Common myeloid progenitor, CD34-positive (primary cell): ENCODE measurements at places on chromosomes 16 and 17.

DNA sequence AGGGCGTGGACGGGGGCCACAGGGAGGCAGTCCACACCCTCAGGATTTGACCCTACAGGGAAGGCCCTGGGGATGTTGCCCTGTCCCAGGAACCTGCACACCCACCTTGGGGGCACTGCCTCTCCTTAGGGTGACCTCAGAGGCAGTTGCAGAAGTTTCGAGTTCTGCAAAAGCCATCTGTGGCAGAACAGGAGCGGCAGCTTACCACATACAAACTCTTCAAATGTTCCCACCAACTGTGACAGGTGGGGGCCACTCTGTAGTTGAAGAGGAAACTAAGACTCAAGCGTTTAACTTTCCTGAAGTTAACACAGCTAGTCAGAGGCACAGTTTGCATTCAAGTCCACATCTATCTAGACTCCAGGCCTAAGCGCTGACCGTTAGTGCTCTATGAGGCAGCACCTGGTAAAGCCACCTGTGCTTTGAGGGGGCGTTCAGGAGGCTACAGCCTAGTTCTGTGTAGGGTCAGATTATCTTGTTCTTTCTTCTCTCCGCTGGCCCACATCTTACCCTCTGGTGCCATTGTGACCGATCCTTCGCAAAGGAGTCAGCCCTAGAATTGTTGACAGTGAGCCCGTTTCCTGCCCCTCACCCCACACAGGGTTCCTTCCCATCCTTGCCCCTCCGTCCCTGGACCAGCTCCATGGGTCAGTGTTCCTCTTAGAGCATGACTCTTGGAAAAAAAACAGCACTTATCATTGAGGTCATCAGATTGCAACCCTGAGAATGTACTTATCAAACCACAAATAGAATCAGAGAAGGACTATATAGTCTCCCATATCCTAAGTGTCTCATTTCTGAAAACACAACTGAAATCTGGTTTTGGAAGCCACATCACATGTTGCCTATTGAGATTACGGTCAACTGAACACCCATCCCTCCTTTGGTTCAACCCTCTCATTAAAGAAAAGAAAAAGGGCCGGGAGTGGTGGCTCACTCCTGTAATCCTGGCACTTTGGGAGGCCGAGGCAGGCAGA, 45.4 kb downstream of the CDH1 start:
- DNase-seq = peak; percentile 95

DNA sequence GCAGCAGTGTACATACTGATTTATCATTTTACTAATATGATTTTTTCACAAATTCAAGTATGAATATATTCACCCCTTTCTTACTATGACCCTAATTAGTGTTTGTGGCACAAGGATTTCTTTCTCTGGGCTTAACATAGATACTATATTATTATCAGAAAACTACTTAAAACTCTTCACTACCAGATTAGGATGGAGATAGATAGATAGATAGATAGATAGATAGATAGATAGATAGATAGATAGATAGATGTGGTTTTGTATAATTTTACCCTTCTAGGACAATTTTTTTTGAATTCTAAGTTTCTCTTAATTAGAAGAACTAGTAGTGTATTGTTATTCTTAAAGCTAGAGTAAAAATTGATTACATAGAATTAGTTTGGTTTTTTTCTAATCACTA, 49.6 kb downstream of the VMP1 start:
- DNase-seq = no peak

DNA sequence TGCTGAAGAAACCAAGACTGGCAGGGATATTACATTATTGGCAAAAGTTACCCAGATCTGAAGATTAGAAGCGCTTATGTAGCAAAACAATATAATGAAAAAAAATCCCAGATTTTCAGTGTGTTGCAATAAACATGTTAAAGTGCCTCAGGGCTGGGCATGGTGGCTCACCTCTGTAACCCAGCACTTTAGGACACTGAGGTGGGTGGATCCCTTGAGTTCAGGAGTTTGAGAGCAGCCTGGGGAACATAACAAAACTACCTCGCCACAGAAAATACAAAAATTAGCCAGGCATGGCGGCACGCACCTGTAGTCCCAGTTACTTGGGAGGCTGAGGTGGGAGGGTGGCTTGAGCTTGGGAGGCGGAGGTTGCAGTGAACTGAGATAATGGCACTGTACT, 6.8 kb downstream of the ZNF207 start:
- no peak for DNase-seq

DNA sequence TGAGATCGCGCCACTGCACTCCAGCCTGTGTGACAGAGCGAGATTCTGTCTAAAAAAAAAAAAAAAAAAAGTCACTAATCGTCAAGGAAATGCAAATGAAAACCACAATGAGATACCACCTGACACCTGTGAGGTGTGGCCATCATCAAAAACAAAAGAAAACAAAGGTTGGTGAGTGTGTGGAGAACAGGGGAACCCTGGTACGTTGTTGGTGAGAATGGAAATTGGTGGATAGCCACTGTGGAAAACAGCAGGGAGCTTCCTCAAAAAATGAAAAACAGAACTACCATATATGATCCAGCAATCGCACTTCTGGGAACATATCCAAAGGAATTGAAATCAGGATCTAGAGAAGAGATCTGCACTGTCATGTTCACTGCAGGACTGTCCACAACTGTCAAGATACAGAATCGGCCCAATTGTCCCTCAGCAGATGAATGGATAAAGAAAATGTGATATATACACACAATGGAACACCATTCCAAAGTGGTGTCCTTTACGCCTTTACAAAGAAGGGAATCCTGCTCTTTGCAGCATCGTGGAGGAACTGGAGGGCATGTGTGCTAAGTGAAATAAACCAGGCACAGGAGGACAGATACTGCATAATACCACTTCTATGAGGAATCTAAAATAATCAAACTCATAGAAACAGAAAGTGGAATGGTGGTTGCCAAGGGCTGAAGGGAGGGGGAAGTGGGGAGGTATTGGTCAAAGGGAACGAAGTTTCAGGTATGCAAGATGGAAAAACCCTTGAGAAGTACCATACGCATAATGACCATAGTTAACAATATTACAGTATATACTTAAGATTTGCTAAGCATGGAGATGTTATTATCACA, 63.5 kb upstream of the PLCG2 start:
- no peak for DNase-seq

DNA sequence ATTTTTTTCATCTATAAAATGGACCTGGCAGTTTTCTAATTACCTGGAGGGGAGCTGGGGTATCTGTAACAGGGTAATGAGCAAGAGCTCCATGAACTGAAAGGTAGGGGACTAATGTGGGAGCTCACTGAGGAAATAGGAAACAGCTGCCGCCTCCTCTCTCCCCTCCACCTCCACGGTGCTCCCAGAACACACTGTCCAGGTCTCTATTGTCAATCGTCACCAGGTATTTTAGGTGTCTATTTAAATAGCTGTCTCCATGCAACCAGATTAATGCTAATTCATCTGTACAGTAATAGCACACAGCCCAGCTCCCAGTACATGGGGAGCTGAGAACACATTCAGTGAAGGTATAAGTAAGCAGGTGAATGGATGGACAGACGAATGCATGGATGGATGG, 233.3 kb downstream of the GRIN2A start:
- no peak for DNase-seq

DNA sequence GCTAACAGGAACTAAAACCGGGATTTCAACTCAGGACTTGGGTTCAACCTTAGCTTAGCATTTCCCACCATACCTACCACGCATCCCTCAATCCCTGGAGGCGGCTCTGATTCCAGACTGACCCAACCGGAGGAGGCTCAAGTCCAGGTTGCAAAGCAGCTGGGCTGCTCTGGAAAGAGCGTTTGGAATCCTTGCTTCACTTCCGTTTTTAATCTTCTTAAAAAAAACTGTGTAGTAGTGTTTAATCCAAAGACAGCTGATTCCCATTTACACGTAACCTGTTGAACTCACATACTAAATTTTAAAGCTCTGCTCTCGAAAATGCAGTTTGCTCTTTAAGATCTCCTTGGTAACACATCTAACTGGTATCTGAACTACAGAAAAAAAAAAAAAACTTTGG, 50.0 kb downstream of the NXN start:
- DNase-seq = no peak

DNA sequence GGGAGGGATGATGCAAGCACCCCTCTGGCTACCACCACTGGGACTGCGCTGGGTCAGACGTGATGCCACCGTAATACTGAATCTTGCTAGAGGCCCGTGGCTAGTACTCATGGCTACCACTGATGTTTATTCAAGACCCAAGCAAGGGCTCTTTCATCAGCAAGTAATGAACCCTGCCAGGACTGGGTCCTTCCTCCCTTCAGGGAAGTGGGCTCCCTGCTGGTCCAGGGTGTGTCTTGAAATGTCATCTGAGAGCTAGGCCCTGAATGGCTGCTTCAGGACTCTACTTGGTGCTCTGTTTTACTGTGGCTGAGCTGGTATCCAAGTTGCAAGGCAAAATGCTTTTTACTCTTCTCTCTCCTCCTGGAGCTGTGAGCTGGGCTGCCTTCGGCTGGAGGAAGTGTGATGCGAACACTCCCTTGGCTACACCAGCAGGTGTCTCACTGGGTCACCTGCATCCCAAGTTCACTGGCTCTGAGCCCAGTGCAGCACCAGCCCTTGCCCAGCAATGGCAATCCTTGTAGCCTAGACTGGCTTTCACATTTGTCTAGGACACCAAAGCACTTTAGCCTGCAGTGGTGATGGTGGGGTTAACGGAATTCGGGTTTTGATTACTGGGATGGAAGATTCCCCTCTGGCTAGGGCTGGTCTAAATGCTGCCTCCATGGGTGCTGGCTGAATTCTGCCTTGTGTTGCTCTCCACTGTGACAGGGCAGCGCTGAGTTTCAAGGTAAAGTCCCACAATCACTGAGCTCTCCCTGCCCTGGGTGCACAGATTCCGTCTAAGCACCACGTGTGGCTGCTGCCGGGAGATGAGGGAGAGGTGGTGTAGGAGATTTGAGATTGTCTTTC, 98.6 kb downstream of the USP22 start:
- peak; percentile 31 for DNase-seq

DNA sequence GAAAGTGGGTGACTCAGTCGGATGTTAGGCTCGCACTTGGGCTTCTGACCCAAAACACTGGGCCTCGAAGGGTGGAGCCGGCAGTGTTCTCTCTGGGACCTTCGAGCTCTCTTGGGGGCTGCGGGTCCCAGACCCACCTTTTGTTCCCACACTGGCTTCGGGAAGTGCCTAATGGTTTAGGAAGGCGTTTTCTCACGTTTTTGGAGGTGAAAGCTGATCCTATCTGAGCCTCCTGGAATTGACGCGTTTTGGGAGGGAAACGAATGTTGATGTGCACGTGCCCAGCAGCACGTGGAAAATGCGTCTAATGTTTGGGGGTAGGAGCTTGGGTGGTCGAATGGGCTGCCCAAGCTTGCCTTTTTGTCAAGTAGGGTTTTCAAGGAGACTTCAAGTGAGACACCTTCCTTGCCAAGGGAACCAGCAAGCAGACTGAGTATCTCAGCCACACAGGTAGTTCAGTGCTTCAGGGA, 666 bp downstream of the HGS start:
- DNase-seq = peak; percentile 35

DNA sequence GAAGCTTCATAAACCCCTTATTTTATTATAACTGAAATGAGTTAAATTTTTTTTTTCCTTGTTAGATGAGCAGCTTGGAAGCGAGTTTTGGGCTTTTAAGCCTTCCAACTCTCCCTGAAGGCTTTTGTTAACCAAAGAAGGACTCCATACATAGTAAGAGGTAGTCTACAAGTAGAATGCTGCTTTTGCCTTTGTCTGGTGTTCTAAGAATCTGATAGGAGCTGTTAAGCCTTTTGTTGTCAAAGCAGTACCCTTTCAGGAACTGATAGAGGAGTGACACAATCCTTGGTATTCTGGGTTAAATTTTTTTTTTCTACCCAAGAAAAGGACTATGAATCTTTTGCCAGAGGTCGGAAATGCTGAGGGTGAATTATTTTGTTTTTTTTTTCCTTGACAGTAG, 26.1 kb downstream of the MAP2K4 start:
- no peak for DNase-seq

GRCh38 chr17:35693662-35694061, 37.8 kb upstream of the RASL10B start:
- no peak for DNase-seq

GRCh38 chr17:35117984-35118383, 1.7 kb downstream of the RAD51D start:
- DNase-seq = peak; percentile 41

DNA sequence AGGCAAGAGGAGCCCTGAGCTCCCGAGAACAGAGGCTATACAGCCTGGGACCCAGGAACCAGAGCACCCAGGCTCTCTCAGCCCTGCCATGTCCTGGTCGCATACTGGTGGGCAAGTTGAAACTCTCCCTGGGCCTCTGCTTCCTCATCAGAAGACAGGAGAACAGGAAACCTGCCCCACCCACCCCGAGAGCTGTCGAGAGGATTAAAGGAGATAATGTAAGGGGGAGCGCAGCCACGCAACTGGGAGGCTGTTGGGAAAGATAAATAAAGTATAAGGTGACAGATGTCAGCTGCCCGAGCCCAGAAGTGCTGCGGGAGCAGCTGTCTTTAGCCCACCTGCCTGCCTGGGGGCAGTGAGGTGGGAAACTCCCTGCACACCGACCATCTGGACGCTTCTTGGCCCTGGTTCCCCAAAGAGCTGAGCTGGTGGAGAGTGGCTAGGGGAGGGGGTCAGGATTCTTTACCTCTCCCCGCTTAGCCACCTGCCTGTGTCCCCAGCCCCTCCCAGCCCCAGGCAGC, 6.8 kb downstream of the KIF19 start:
- peak; percentile 84 for DNase-seq

DNA sequence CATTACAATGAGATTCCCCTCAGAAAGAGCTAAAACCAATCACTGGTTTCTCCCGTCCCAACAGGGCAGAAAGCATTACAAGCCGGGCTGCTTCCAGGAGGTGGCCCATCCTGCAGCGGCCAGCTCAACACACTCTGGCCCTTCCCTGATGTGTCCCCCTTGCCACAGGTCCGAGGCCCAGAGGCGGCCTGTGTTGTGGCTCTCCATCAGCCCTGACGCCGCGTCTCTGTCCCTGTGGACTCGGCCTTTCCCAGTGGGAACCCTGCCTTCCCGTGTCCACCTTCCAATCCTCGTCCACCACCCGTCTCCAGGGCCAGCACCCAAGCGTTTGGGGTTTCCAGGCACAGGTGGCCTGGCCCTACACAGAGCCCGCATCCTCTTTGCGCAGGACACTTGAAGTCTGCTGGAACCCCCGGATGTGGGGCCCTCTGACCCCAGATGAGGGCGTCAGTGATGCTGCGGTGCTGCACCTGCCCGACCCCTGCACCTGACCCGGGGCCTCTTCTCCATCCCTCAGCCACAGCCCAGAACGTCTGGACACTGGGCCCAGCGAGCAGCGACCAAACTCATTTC, 21.1 kb downstream of the RAB40B start:
- no peak for DNase-seq

GRCh38 chr17:66848496-66848895, 13.6 kb downstream of the CACNG5 start:
- DNase-seq = no peak
